ENCODE measurements at places on chromosomes 12 and 14. TPM values are rescaled to one million over a fixed set of nuclear protein-coding genes. Genes with fewer than 3 reads are reported as not detected.

Gene TEX52
- 0.63 TPM for polyA plus RNA-seq

Gene GPX2
- 0.55 TPM for polyA plus RNA-seq

Gene OTUB2
- 4.7 TPM for polyA plus RNA-seq

Gene ADIPOR2
- 50.6 TPM for polyA plus RNA-seq

Gene BDKRB1
- polyA plus RNA-seq, result 0.50 TPM

DNA sequence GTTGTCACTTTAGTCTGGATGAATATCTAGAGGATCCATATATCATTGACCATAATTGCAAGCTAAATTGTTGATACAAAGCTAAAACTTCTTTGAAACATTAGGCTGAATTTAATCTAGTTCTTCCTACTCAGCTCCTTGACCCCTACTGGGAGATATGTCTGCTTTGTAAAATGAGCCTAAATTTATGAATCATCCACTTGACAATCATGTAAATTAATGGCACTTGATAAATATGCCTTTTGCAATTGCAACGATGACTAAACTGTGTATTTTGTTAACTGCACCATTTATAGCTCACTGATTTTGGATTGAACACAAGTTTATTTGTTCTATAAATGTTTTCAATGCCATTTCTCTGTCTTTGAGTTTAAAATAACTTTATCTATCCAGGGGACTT lies 1616.5 kb upstream of the FLRT2 start:
- DNase-seq, result no peak

GRCh38 chr12:85968606-85969005 lies 94.5 kb downstream of the NTS start:
- DNase-seq, result no peak

- DNase-seq, result no peak
Measured at GRCh38 chr12:43109631-43110345, 442.2 kb downstream of the ADAMTS20 start.

GRCh38 chr14:54026671-54027070 lies 70.0 kb upstream of the BMP4 start:
- no peak for DNase-seq

DNA sequence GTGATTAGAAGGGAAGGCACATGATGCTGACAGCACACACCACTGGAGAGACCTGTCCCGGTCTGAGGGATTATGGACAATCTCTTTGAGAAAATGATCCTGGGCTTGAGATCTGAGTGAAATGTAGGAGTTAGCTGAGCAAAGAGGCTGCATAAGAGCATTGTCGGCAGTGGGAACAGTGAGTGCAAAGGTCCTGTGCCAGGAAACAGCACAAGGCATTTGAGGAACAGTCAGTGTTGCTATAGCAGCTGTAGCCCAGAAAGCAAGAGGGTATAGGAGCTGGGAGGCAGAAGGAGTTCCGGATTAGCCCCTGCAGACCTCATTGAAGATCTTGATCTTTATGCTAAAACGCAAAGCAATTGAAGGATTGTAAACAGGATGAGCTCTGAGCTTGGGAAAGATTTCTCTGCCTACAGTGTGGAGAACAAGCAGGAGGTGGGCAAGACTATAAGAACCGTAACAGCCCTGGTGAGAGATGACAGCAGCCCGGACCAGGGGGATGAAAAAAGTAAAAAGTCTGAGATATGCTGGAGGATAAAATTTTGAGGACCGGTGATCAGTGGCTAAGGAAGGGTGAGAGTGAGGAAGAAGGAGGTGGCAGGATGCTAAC lies 28.5 kb downstream of the CFL2 start:
- no peak for DNase-seq

- no peak for DNase-seq
Measured at GRCh38 chr12:69828897-69829296, 3.9 kb downstream of the MYRFL start.

DNA sequence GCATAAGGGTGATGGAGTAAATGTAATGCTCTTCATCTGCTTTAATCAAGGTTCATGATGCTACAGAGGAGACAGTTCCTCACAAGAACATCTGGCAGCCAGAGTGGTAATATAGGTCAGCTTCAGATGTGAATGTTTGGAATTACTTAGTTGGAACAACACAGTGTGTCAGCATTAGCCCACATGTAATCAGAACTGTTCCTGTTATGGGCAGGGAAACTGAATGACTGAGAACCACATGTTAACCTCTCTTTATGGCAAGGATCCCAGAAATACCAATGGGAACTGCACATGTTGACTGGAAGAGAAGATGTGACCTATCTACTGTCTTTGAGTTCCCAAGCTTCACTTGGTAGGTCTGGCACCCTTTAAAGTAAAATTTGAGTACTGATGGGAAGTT lies 390.1 kb upstream of the PDE3A start:
- DNase-seq, result no peak

DNA sequence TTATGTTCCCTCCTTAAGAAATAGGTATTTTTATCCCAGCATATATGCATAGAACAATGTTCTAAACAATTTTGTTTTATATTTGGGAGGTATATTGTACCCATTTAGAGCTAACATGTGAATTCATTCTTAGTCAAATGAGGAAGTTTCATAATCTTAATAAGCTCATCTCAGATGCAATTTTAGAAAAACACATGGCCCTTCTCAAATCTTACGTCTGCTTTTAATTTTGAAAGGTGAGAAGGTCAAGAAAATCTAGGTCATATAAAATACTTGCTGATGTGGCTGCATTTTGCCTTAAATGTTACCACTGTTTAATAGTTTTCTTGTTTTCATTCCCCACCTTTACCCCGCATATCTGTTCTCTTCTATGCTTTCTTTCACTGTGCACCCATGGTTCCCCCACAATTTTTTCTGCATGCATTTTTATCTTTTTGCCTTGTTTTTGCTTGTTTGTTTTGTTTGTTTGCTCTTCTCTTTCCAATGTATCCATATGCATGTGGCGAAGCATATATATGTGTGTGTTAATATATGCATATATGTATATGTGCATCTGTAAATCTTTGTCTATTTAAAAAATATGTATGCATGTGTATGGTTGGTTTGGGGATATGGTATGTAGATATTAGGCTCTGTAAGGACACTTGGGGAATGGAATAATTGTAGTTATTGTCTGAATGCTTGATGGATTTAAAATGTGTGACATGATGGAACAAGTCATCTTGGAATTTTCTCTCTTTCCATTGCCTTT lies 317.1 kb downstream of the BCAT1 start:
- no peak for DNase-seq

DNA sequence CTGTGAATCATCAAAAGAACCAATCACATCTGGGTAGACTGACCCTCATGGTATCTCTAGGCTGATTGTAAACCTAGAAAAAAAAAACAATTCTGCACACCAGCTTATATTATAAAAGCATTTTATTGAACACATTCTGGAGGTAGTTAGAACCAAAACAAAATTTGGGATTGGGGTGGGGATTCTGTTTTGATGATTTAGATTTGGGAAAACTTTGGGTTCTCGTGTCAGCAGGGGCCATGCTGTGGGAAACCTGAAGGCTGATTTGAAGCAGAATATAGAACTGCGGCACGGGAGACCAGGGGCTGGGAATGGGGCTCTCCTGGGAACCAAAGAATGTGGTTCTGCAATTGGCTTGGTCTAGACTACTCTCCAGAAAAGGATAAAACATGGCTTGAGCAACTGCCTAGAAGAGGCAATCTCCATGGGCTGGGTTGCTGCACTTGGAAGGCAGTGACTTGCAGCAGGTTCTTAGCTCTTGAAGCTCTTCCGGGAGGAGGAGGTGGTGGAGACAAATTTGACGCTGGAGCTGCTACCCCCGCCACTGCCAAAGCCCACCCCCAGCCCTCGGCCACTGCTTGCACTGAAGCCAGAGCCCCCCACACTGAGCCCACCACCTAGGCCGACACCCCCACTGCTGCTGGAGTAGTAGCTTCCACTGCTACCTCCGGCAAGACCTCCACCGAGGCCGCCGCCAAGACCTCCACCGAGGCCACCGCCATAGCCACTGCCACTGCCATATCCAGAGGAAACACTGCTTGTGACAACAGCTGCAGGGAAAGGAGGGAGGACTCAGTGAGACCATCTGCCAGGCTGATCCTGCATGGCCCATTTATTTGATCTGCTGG lies 5.5 kb downstream of the KRT5 start:
- DNase-seq, result no peak

DNA sequence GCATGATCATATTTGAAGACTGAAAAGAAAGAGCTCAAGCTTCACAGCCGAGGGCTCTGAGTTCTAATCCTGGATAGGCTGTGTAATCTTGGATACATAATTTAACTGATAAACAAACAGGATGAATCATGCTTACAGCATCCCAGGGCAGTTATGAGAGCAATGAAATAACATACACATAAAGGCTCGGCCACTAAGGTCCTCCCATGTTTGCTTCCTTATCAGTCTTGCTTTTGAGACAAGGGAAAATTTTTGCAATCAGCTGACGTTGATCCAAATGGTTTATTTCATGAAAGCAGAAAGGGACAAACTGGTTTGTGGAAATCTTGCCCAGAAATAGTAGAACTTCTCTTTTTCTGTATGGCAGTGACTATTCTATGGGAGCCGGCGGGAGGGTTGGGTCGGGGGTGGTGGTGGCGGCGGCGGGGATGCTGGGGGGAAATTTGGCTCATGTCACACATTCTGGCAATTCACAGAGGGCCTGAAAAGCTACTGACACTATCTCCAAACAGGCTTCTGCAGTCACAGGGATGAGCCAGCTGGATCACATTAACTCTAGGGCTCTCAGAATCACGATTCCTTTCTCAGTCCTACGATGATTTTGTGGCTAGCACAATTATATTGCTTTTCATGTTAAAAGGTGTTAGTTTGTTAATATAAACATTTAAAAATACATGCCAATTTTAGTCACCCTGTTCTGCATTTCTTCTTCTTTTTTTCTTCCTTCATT lies 124.5 kb downstream of the SLC8A3 start:
- DNase-seq, result no peak

DNA sequence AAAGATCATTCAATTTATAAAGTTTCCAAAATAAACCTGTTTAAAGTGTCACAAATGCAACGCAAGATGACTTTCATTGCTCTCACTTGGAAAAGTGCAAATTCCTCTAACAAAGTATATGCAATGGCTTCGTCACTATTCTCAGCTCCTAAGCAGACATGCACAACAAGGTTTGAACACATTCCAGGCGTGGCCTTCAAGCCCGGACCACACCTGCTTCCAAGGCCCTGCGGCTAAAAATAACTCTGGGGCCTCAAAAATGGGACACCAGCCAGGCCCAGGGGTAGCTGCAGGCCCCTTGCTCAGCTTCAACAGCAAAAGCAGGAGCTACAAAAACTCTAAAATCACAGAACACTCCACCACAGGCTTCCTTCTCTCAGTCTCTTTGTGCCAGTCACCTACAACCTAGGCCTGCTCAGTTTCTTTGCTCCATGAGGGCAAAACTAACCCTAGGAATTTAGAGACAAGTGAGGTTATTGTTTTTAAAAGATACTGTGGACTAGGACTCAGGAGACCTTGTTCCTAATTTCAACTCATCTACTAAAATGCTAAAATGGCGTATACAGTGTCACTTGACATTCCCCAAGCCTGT lies 29.3 kb downstream of the DUSP16 start:
- no peak for DNase-seq
